ENCODE measurements at places on chromosomes 11 and 22.

DNA sequence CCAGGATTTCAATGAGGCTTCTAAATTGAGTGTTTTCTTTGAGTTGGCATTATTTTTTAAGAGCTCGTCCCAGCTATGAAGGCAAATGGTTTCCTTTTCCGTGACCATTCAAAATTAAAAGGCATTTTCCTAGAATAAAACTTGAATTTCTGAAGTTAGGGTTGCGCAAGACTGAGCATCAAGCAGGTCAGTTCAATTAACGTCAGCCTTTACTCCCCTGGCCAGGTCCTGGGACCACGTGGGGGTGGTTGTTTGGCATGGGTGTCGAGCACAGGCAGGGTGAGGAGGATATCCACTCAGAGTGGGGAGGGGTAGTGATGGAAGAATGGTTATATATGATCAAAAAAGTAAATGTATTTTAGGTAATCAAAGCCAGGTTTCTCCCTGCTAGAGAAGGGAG is 43.4 kb upstream of the TSKU start:
- DNase-seq, result no peak

GRCh38 chr11:95086836-95087570 is 2.6 kb upstream of the ENDOD1 start:
- DNase-seq, result no peak

GRCh38 chr11:121688055-121688491 is 235.3 kb upstream of the SORL1-AS1 start:
- DNase-seq, result no peak

GRCh38 chr11:43674560-43674959 is 6.0 kb upstream of the HSD17B12 start:
- no peak for DNase-seq

DNA sequence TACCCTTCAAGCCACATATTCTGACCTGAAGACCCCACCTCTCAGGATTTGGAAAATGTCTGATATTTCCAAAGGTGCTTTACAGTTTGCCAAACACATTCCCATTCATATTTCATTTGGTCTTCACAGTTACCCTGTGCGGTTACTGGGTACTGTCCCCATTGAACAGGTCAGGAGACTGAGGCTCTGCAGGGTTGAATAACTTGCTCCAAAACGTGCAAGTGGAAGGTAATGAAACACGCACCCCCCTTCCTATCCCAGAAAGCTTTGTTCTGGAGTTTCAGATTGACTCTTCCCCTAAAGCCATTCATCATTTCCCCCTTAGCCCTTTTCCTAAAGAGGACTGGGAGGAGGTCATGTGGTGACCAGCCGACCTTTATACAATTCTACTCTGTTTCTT is 18.8 kb downstream of the MICAL2 start:
- DNase-seq, result no peak
